Activated T-cell treated with anti-CD3 and anti-CD28 coated beads, Interleukin-2, amount 50 U/mL, for 24 hours (primary cell): ENCODE measurements at places on chromosomes 1 and 21.

- DNase-seq: peak; percentile 98
These were observed at the start of the genes CLCN6 and MTHFR for GRCh38 chr1:11805422-11806306. CLCN6 (plus strand) TSS chr1:11806191; CDS start chr1:11806263, 72 bp downstream. MTHFR (minus strand) TSS chr1:11805964; CDS start chr1:11803116, 2,848 bp downstream.

GRCh38 chr21:31967334-31967733, 94.5 kb downstream of the HUNK start:
- DNase-seq: no peak

DNA sequence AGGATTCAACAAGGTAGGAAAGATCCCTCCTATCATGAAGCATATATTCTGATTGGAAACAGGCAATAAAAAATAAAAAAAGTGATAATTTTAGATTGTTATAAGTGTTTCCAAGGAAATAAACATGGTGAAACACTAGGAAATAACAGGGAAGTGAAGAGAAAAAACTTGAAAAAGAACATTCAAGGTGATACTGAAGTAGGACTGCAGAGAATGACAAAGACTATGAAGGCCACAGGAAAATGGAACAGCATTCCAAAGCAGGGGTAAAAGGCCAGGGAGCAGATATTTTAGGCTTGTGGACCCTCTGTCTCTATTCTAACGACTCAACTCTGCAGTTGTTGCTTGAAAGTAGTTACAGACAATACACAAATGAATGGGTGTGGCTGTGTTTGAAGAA, 7.9 kb downstream of the ANKRD45 start:
- DNase-seq: no peak

- DNase-seq: no peak
These were observed 12.1 kb upstream of the MNDA start for GRCh38 chr1:158818975-158819431.

DNA sequence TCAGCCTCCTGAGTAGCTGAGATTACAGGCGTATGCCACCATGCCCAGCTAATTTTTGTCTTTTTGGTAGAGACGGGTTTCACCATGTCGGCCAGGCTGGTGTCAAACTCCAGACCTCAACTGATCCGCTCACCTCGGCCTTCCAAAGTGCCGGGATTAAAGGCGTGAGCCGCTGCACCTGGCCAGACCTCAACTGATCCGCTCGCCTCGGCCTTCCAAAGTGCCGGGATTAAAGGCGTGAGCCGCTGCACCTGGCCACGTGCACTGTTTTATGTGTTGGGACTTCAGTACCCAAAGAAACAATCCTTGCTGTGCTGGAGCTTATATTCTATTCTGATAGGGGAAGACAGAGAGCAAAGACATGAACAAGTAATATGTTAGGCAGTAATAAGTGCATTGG, 10.1 kb downstream of the TRAF5 start:
- DNase-seq: no peak

GRCh38 chr1:94832446-94832845, 12.3 kb downstream of the SLC44A3 start:
- DNase-seq: no peak

DNA sequence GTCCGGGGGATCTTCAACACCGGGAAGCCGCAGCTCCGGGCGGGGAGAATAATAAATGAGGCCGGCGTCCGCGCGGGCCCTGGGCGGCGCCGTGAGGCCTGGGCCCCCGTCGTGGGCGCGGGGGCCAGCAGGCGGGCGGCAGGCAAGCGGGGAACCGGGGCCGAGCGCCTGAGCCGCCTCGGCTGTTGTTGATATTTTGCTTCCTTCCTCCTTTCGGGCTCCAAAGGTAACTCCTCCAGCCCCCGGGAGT, at the start of gene MEF2D:
TSS of gene MEF2D (minus strand) at position 233 of the 250 bp plus-strand sequence. CDS start 17,483 bp downstream, outside the sequence.
- no peak for DNase-seq

GRCh38 chr1:60510162-60510561, 436.6 kb upstream of the C1orf87 start:
- no peak for DNase-seq

DNA sequence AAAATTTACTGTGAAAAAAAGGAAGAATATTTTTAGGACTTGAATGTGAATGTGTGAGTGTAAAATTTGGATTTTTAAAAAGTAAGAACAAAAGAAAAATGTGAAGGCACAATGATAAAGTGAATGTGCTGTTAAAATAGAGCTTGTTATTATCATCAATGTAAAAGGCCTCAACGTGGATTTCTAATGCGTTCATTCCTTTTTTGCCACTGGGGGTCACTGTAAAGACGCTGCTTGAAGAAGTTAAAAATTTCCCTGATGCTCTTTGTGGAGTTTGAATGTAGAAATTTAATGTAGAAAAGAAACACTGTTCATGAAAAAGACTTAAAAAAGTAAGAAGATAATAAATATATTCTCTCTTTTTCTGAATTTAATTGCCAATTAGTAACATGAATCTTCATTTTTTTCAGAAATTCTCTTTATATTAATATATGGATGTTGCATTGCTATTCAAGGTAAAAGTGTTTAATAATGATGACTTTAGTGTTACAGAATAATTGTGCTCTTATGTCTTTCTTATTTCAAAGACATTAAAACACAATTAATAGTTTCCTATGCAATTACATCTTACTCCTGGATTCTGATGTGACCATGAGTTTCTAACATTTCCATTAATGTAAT, 161.5 kb downstream of the DNM3 start:
- DNase-seq: no peak

- no peak for DNase-seq
These were observed 36.7 kb downstream of the ADARB1 start for GRCh38 chr21:45110873-45111624.

DNA sequence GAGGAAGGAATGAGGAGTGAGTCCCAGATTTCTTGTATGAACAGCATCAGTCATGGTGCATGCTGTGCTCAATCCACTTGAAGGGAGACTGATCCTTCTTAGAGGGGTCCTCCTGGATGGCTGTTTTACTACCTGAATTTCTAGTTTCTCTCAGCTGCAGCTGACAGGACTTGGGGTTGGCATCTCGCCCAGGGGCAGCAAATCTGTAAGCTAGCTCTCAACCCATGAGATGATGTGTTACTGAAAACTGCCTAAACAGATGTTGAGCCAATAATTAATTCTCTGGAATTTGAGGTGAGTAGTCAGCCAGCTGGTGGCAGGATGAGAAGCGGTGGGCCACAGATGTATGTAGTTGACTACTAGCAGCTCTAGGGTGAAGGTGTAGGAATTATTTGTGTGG, 19.6 kb downstream of the BACH1 start:
- no peak for DNase-seq

DNA sequence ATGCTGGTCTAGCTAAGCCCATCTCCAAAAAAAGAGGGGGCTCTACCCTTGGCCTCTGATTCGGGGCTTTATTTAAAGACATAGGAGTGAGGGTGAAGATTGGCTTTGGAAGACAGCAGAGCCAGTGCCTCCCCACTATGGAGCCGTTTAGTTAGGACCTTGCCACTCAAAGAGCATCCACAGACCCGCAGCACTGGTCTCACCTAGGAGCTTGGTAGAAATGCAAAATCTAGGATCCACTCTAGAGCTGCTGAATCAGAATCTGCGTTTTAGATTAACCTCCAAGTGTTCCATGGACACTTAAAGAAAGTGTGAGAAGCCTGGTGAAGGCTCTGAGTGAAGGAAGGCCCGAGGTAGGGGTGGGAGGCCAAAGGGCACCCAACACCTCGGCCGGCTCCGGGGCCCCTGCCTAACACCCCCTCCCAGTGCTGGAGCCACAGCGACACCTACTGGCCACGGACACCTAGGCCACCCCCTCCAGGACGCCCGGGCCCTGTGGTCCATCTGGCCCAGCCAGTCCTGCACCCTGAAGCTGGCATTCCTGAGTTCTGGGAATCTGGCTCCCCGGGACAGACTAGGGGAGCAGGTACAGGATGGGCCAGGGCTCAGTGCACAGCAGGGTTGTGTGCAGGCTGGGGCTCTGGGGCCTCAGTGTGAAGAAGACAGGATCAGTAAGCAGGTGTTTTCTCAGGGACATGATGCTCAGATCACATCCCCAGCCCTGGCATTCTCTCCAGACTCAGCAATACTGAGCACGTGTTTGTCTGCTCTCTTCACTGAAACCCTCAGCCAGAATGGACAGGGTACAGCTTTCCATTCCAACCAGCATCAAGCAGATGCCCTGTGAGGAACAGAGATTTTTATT, 79.2 kb downstream of the TMEM53 start:
- peak; percentile 86 for DNase-seq

DNA sequence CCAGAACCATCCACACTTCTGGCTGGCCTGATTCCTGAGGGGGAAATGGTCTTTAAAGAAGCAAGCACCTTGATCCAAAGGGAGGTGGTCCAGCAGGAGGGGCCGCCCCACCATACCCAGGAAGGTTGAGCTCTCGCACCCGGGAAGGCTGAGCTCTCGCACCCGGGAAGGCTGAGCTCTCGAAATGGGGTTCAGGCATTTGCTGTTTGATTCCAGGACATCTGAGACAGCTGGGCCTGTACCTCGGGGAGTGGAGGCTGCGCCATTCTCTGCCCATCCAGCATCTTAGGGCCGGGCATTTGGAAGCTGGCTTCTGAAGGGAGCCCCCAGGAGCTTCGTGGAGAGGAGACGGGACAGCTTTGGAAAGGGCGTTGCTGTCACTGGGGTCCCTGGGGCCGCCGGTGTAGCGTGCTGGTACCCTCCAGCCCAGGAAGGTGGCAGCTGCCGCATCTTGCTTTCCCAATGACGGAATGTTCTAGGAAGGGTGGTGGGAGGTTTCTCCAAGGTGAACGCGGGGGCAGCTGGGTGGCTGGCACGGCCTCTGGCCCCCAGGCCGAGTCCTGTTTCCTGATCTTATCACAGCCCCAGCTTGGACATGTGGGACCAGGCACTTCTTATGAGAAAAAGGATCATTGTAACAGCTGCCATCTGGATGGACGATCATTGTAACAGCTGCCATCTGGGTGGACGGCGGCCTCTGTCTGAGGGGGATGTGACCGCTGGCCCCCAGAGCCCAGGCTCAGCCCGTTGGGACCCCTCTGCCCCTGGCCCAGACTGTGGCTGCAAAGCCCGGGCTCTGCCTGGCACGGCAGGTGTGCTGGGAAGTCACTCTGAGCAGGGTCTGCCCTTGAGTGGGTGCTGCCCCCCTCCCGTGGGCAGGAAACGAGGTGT, 61.6 kb downstream of the COL18A1 start:
- DNase-seq: no peak

GRCh38 chr1:248757784-248758195, 2.2 kb upstream of the LYPD8 start:
- DNase-seq: no peak

- DNase-seq: no peak
These were observed 12.5 kb upstream of the KCNA3 start for GRCh38 chr1:110687250-110687649.

- DNase-seq: no peak
These were observed 47.7 kb downstream of the SYCP1 start for GRCh38 chr1:114902343-114902742.

DNA sequence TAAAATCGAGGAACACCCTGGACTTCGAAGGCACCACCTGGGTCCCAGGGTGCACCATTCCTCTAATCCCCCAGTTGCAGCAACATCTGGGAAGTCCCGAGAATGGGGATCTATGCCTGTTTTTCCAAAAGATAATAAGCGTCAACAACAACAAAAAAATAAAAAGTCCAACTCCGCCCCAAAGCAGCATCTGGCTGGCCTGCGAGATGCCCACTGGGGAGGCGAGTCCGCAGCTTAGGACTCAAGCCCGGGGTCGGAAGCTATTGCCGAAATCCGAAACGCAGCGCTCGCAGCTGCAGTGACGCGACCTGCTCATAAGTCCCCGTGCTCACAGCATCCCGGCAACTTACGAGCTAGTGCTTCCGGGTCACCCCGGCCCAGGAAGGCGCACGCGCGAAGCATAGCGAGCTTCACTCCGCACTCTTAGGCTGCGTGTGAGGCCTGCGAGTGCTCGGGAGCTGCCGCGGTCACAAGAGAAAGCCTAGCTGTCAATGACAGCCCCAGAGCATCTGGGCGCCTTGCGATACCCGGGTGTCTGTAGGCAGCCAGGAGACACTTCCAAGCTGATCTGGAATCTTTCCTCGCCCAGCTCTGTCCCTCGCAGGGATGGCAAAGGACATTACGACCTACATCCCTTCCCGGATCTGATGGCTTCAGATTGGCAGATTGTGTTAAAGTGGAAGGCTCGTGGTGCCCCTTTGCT, 9.9 kb upstream of the LTN1 start:
- peak; percentile 93 for DNase-seq

GRCh38 chr1:51572365-51572764, 44.5 kb upstream of the OSBPL9 start:
- no peak for DNase-seq

GRCh38 chr1:34696981-34697380, 57.9 kb upstream of the GJB5 start:
- DNase-seq: no peak

- DNase-seq: no peak
These were observed 112.5 kb upstream of the SLC44A3 start for GRCh38 chr1:94707321-94708298.

- DNase-seq: peak; percentile 13
These were observed 342.1 kb downstream of the MATN1 start for GRCh38 chr1:30381266-30381665.

- no peak for DNase-seq
These were observed 442.7 kb downstream of the PTBP2 start for GRCh38 chr1:97164276-97164639.

DNA sequence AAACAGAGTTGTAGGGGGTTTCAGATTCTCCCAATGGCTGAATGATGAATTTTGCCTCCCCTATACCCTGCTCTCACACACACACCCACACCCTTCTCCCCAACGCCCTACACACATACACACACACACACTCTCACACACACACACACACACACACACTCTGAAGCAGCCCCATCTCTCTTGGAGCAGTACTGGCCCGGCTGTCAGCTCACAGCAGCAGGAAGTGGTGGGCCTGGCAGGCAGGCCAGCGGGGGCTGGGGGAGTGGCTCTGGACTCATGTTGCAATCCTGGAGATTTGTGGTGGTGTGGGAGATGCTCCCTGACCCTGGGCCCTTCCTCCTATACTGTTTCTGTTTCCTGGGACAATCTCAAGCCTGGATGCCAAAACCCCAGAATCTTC, 2.2 kb downstream of the IKBKE start:
- DNase-seq: no peak

- no peak for DNase-seq
These were observed 8.3 kb downstream of the OLIG2 start for GRCh38 chr21:33033961-33034413.

DNA sequence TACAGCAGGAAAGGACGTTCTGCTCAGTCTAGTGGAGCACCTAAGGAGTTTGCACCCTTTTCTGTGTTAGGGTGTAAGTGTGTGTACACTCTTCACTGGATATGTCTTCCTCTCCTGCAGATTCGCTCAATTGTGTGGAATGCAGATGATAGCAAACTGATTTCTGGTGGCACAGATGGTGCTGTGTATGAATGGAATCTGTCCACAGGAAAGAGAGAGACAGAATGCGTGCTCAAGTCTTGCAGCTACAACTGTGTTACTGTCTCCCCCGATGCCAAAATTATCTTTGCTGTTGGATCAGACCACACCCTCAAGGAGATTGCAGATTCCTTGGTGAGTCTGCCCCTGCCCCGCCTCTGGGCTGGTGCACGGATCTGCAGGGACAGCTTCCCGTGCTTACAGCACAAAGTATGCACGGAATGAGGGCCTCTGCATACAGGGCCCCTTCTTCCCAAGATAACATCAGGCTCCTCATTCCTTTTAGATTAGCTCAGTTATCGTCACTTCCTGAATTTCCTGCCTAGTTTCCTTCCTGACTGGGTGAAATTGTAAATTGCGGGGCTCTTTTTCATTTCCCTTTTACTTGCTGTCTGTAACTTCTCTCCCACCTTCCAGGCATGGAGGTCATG, 34.6 kb downstream of the CFAP57 start:
- DNase-seq: no peak

GRCh38 chr1:179809506-179810366, 66.6 kb downstream of the FAM163A start:
- peak; percentile 66 for DNase-seq
